DMS153 (cell line): ENCODE measurements at places on chromosomes 4 and X.

DNA sequence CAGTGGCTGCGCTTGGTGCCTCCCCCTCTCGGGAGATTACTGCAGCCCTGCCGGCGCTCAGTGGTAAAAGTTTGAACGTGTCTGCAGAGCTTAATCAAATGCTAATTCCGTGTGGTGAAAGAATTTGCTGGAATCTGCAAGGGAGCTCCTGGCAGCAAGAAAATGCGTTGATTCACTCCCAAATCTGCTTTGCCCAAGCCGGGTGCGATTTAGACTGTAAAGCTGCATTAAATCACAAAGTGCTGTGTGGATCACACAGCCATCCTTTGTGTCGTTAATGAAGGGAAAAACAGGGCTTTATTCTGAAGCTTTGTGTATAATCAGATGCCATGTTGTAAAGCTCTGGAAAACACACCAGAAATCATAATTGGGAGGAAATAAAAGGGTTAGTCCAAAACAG lies 444.1 kb downstream of the BCOR start:
- DNase-seq = no peak

DNA sequence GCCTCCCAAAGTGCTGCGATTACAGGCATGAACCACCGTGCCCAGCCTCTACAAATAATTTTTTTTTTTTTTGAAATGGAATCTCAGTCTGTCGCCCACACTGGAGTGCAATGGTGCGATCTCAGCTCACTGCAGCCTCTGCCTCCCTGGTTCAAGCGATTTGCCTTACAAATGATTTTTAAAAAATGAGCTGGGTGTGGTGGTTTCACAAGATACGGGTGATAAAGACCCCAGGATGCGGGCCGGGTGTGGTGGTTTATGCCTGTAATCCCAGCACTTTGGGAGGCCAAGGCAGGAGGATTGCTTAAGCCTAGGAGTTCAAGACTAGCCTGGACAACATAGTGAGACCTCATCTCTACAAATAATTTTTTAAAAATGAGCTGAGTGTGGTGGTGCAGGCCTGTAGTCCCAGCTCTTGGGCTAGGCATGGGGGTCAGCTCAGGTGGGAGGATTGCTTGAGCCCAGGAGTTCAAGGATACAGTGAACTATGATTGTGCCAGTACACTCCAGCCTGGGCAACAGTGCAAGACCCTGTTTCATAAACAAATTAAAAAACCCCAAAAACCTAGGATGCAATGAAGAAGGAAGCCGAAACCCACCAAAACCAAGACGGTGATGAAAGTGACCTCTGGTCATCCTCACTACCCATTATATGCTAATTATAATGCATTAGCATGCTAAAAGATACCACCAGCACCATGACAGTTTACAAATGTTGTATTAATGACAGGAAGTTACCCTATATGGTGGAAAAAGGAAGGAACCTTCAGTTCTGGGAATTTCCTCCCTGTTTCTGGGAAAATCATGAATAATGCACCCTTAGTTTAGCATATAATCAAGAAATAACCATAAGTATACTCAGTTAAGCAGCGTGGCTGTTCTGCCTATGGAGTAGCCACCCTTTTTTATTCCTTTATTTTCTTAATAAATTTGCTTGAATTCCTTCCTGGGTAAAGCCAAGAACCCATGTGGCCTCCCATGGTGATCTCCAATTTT lies 27.7 kb downstream of the PDGFRA start:
- no peak for DNase-seq

GRCh38 chr4:13483136-13483767 lies 888 bp downstream of the RAB28 start:
- no peak for DNase-seq

DNA sequence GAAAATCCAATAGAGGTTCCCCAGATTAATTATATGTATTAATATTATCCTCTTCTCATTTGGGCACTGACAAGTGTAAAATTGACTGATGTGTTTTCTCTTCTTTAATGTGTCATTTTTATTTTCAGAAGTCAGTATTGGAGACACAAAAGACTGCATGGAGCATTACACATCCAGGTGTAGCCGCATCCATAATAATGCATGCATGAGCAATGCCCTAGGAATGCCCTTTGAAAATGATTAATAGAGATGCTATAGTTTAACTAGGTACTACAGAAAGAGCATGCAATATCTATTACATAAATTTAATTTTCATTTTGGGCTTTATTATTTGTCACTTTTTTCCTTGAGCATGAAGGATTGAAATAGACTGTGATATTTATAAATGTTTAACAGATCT lies 509.9 kb downstream of the SPOCK3 start:
- DNase-seq = no peak

DNA sequence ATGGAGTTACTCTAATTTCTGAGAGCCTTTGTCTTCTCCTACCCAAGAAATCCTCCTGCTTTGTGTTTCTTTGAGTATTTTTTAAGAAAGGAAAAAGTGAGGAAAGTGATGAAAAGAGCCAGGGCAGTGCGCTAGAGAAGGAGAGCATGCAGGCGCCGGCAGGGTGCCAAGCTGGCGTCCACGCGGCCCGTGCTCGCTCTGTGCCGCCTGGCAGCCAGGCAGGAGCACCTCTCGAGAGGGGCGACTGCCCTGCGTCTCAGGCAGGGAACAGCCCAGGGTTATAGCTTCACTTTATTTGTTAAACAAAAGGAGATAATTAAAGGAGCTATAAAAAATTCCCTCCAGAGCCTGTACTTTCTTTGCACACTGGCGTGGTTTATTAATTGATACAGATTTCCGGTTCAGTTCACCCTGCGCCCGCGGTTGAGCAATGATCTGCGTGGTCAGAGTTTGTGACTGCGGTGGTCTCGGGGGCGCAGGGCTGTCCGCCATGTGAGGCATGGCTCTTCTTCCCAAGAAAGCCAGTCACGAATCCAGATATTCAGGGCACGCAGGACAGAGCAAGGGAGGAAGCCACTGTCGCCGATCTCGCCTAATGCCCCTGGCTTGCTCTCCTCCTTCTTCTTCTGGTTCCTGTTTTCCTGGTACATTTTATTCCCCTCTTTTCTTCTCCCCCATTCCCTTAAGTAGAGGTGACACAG lies 110.8 kb upstream of the PAQR3 start:
- DNase-seq = peak; percentile 42

DNA sequence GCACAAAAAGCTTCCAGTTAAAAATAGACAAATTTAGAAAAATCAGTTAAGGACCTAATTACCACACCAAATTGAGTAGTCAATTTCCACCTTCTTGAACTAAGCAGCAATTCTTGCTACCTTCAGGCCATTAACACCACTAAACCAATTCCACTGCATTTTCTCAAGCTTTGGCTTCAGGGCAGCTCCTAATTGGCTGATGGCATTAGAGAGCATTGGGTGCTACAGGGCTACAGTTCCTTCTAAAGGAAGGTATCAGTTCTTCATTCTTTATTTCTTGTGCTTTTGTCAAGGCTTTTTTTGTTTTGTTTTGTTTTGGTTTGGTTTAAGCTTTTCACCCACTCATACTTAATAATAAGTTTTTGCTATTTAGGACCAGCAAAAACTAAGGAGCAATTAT lies 90.2 kb upstream of the FAM241A start:
- DNase-seq = no peak

DNA sequence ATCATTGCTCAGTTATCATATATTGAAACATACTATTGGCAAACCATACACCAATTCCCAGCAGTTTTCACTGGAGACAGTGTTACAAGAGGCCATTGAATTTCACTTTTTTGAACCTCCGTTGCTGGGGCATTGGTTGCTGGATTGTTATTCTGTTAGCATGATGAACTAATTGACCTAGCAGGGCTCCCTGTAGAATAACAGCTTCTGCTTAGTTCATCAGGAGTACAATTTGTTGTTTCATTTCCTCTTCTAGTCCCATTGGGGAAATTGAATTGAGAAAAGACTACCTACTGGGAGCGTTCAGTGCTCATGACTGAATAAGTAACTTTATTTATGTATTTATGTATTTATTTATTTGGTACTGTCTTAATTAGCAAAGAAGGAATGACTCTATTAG lies 151.6 kb downstream of the SLIT2 start:
- DNase-seq = no peak

DNA sequence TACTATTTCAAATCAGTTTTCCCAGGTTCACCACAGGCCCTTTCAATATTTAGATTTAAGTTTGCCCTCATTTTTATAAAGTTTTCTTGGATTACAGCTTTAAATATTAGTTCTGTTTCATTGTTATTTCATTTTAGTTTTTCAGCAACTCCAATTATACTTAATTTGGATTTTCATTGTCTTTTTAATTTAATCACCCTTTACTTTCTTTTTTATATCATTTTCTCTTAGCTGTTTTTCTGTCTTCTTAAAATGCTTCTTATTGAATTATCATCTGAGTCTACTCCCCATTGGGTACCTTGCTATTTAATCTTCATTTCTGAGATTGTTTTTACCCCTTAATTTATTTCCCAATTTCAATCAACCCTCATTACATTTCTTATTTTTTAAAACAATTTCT lies 160.4 kb downstream of the PAPSS1 start:
- DNase-seq = no peak

- DNase-seq = no peak
These were observed 72.7 kb upstream of the LIMCH1 start for GRCh38 chr4:41465146-41465761.

- no peak for DNase-seq
These were observed 174.4 kb upstream of the RADX start for GRCh38 chrX:106437407-106437806.

- no peak for DNase-seq
These were observed 165.9 kb upstream of the CENPE start for GRCh38 chr4:103364083-103364482.

DNA sequence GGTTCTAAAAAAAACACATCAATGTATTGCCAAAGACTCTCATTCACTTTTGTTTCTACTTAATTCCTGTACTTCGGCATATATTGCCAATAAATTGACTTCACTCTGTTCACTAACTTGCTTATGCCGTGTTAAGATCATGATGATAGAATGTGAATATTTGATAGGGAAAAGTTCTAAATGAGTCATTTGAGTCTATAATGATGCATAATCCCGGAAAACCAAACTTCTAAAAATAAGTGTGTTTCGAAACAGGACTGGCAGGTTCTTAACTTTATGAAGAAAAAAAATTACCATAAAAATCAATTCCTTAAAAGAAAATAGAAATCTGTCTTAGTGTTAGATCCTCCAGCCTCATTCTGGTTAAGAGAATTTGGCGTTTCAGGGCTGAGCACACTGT lies 387.5 kb upstream of the FTHL17 start:
- DNase-seq = no peak

- no peak for DNase-seq
These were observed 55.7 kb downstream of the CPZ start for GRCh38 chr4:8648296-8648695.

DNA sequence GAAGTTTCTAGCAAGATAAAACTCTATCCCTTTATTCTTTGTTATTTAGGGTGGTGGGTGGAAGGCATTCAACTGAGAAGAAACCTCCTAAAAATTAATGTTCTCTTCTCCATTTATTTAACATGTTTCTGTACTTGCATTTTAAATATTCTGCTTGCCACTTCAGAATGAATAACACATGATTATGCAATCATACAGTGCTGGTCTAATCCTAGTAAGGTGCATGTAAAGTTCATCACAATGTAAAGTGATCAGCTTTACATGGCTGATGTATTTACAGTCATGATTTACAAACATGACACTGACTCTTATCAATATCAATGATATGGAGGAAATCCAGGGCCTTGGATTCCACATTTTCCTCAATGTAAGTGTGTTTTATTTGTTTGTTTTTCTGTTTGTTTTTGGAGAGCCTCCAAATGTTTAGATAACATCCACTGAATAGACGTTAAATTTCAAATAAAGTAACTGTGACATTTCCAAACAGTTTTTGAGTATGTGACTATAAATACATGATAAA lies 342.1 kb upstream of the CTSO start:
- DNase-seq = no peak

DNA sequence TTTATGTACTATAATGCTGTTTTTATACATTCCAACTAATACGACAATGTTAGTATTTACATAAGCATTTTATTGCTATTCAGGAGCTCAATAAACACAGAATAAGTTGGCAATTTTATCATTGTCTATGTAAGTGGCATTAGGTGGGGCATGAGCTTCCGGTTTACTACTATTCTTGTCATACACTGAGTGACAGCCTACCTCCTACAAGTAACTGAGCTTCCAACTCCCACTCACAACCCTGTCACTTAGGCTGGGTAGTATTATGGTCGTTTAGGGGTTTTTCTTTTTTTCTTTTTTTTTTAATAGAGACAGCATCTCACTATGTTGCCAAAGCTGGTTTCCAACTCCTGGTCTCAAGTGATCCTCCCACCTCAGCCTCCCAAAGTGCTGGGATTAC lies 7.4 kb downstream of the PPID start:
- DNase-seq = no peak

DNA sequence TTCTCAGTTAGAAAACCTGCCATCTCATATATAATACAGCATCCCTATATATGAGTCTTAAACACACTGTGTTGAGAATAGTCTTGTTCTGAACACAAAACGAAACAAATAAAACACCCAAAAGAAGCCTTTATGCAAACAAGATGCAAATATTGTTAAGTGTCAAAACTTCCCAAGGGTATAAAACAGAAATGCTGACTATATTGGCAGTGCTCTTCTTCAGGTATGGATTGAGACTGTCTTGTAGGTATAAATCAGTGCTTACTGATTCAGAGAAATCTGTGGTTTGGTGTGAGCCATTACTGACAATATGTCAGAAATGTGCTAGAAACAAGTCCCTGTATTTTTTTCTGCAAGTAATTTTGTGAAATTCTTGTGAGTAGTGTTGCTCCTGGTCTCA lies 82.8 kb upstream of the CTSO start:
- DNase-seq = no peak

DNA sequence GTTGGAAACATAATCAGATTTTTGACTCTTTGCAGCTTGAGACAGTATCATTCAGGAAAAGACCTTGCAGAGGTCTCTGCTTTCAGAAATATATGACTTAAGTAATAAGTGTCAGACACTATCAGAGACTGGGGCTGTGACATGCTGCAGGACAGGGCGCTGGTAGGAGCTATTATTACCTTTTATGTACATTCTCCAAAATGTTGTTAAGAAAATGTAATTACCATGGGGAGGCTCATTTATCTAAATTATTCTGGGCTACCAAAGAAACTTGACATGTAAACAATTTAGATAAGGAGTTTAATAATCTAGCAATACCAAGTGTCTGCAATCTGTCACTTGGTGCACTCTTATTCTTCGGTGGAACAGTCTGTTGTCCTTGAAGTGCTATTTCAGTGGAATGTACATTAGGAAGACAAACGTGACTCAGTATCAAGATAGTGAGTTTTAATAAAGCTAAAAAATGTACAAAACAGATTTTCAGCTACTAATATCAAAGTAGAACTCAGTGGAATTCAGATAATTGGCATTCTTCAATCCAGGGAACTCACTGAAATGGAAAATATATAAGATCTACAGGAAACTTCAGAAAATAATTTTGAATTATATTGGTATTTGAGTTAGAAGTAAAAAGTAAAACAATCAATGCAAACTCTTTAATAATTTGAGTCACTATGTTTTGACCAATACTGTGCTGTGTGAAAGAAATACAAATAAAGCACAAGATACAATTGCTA lies 214.5 kb downstream of the KCNIP4 start:
- DNase-seq = no peak

DNA sequence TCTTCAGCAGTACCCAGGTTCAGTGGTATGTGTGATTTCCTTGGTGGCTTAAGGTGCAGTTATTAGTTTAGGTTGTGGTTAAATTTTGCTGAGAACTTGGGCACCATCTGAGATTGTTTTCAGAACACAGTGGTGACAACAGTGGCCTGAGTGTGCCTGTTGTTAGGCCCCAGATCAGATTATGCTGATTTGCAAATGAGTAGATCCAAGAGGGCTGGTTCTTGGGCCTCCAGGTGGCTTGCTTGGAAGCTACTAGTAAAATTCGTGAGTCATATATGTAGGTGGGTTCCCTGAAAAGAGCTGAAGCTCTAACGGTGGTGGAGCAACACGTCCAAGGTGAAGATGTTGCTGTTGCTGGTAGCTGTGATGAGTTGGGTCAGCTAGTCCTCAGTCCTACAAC lies 2619.6 kb downstream of the PCDH7 start:
- no peak for DNase-seq
